ENCODE measurements at places on chromosomes 1 and 21.

- DNase-seq = no peak
These were observed 25.4 kb upstream of the S100A7 start for GRCh38 chr1:153485863-153486262.

- DNase-seq = no peak
These were observed 9.1 kb downstream of the PRPF38A start for GRCh38 chr1:52413410-52413989.

GRCh38 chr1:33716976-33717688 is 146.7 kb upstream of the HMGB4 start:
- no peak for DNase-seq

GRCh38 chr1:97824624-97825023 is 96.2 kb downstream of the DPYD start:
- no peak for DNase-seq
